Left lung (tissue), 14 donors: ENCODE measurements at places on chromosomes 7 and 10. TPM values are rescaled to one million over a fixed set of nuclear protein-coding genes. Genes with fewer than 3 reads are reported as not detected.
A peak's percentile ranks its signal among the peaks of the same experiment; 100 is the strongest.

- no peak overlapping the region for H3K27ac ChIP-seq
- peaks cover 16% of the 10 kb centered on the region for H3K27me3 ChIP-seq
- H3K4me3 ChIP-seq = peak overlapping the region; percentile 43
- DNase-seq = peak; percentile 27
- H3K4me1 ChIP-seq = peaks cover 12% of the 10 kb centered on the region
Observed at GRCh38 chr10:102230861-102231356, 4.8 kb downstream of the ELOVL3 start.

DNA sequence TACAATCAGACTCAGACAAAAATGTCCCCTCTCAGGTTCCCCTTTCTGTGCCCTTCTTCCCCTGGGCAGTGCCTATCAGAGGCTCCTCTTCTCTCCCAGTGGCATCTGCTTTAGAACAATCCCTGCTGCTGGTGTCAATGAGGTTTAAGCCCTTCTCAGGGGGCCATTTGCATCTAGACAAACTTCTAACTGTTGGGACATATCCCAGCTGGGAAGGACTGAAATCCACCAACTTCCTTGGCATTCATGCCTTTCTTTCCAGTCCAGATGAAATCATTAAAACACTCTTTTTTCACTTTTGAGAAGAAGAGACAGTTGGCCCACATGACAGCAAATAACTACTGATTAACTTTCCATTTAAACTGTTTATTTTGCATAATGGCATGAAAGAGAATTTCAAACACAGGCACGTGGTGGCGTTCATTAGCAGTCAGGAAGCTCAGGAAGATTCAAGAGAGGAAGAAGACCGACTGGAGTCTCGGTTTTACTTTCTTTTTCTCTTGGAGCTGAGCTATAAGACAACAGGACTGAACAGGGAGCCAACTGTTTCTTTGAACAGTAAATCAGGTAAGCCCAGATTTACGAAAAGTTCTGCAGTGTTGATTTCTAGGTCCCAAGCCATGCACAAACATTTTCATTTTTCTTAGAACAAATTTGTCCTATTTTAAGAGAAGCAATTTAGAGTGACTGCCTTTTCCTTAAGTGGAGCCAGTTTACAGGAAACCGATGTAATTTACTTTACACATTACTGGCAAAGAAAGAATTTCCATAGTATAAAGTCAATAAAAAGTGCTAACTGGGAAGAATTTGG lies at the start of gene GIMAP2:
GIMAP2 (plus strand) TSS at position 488 of the 811 bp plus-strand sequence. CDS start 1,354 bp downstream, outside the sequence.
- no peak for DNase-seq
- H3K27ac ChIP-seq = peak within 1 kb of the TSS; percentile 92
- H3K4me1 ChIP-seq = no peaks in the 10 kb centered on the region
- no peaks in the 10 kb centered on the region for H3K27me3 ChIP-seq
- no peaks in the 10 kb centered on the region for H3K36me3 ChIP-seq

MPP7 gene
- 38.3 TPM for total RNA-seq

- no peaks in the 10 kb centered on the region for H3K4me1 ChIP-seq
- no peak for DNase-seq
Observed at GRCh38 chr7:37061849-37062559, 337.7 kb upstream of the AOAH start.

GRCh38 chr7:77466450-77466849 lies 50.3 kb upstream of the GSAP start:
- no peak for DNase-seq
- H3K4me1 ChIP-seq = peaks cover 40% of the 10 kb centered on the region
- no peaks in the 10 kb centered on the region for H3K36me3 ChIP-seq
- no peaks in the 10 kb centered on the region for H3K27me3 ChIP-seq

- no peak overlapping the region for H3K27ac ChIP-seq
- H3K27me3 ChIP-seq = peaks cover 21% of the 10 kb centered on the region
- no peak overlapping the region for H3K4me3 ChIP-seq
Observed at GRCh38 chr10:103507235-103508191, 14.0 kb downstream of the NEURL1 start.

DNA sequence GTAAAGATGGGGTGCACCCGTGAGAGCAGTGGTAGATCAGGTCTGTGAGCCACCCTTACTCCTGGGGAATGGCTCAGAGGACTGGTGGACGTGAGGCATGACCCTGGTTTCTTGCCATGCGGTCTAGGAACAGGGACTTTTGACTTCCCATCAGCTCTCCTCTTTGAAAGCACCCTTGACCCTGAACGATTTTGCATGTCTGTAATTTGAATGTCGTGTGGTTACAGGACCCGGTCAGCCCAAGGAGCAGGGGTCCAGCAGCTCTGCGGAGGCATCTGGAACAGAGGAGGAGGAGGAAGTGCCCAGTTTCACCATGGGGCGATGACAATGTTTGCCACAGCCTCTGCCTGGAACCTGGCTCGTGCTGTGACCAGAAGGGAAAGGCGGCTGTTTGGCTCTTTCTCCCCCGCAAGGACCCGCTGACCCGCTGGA lies 8.6 kb upstream of the ORAI2 start:
- H3K36me3 ChIP-seq = no peaks in the 10 kb centered on the region
- H3K27ac ChIP-seq = no peak overlapping the region
- no peaks in the 10 kb centered on the region for H3K27me3 ChIP-seq
- no peak for DNase-seq

- H3K36me3 ChIP-seq = no peaks in the 10 kb centered on the region
- DNase-seq = no peak
- no peak overlapping the region for H3K4me3 ChIP-seq
- H3K27me3 ChIP-seq = peaks cover 16% of the 10 kb centered on the region
- no peaks in the 10 kb centered on the region for H3K4me1 ChIP-seq
Observed at GRCh38 chr7:98669329-98670000, 52.4 kb downstream of the NPTX2 start.

GRCh38 chr10:120946497-120946896 lies 95.3 kb downstream of the WDR11 start:
- peaks cover 7% of the 10 kb centered on the region for H3K4me1 ChIP-seq
- H3K4me3 ChIP-seq = no peak overlapping the region
- H3K27me3 ChIP-seq = peaks cover 52% of the 10 kb centered on the region
- no peak for DNase-seq

NCOA4 gene
- total RNA-seq = 174 TPM

CPA5 gene
- total RNA-seq = not detected

DNA sequence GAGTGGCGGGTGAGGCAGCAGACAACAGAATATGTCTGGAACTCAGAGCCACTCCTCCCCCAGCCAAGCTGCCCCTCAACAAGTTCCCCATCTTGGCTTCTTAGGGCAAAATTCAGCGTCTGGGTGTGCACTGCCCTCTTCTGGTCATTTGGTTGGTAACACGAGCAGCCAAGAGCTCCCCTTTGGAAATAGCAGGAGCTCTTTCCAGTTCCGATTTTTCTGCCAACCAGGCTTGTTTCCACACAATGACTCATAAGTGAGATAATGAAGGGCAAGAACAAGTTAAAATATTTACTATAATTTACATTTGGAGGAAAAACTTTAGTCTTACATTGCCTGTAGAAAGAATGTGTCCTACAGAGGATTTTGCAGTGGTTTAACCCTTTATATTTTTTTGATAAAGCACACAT lies 70.5 kb downstream of the ADCYAP1R1 start:
- DNase-seq = peak; percentile 86
- H3K4me3 ChIP-seq = no peak overlapping the region
- H3K36me3 ChIP-seq = no peaks in the 10 kb centered on the region
- no peaks in the 10 kb centered on the region for H3K27me3 ChIP-seq
- peaks cover 8% of the 10 kb centered on the region for H3K4me1 ChIP-seq

GRCh38 chr10:98295401-98295811 lies 27.4 kb upstream of the LOXL4 start:
- H3K36me3 ChIP-seq = no peaks in the 10 kb centered on the region
- H3K27me3 ChIP-seq = no peaks in the 10 kb centered on the region
- no peak overlapping the region for H3K27ac ChIP-seq
- no peak for DNase-seq
- no peak overlapping the region for H3K4me3 ChIP-seq

DNA sequence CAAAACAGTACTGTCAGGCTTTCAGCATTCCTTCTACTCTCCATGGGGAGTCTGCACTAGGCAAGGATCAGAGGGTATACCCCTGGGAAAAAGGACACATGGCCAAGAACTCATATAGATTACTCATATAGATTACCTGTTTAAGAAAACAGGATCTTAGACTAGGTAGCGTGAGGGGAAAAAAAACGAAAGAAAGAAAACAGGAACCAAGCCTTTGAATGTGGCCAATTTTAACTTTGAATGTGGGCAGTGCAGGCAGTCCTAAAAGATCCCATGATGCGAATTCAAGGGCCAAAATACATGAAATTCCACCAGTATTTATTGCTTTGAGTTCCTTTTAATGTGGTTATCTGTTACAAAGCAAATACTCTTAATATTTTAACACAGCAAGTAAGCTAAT lies 108.6 kb upstream of the TAC1 start:
- no peak overlapping the region for H3K4me3 ChIP-seq
- H3K36me3 ChIP-seq = no peaks in the 10 kb centered on the region
- no peaks in the 10 kb centered on the region for H3K27me3 ChIP-seq

- H3K27ac ChIP-seq = no peak overlapping the region
- no peak for DNase-seq
- H3K36me3 ChIP-seq = no peaks in the 10 kb centered on the region
Observed at GRCh38 chr10:59561477-59562121, 148.1 kb downstream of the SLC16A9 start.

DNA sequence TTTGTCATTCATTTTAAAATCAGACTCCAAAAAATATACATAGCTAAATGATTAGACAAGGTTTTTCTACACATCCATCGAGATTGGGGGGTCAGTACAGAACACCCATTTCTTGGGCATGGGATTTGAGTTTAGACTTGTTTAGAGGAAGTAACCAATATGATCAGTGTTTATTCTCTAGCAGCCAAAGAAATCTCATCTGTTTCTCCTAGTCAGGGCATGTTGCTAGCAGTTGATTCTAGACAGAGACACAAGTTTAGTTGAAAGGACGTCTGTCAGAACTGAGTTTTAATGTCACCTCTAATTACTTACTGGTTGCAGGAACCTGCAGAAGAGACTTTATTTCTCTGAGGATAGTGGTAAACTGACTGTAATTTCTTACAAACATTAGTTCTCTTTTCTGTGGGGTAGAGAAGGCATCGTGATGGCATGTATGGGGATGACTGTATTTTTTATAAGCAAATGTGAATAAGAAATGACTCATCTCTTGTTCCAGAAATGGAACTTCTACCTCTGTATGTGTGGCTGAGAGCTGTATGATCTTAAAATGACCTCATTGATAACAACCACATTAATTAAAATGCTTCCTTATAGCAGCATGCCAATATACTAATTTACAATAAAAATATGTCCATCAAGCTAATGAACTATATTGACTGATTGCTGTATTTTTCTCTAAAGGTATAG lies 30.6 kb upstream of the RHOBTB1 start:
- H3K36me3 ChIP-seq = no peaks in the 10 kb centered on the region
- H3K4me3 ChIP-seq = no peak overlapping the region
- H3K27ac ChIP-seq = no peak overlapping the region
- H3K27me3 ChIP-seq = no peaks in the 10 kb centered on the region
- no peaks in the 10 kb centered on the region for H3K4me1 ChIP-seq
- DNase-seq = no peak

GRCh38 chr10:102102421-102102820 lies 17.7 kb downstream of the LDB1 start:
- no peaks in the 10 kb centered on the region for H3K27me3 ChIP-seq
- no peak overlapping the region for H3K27ac ChIP-seq
- H3K4me1 ChIP-seq = no peaks in the 10 kb centered on the region
- no peaks in the 10 kb centered on the region for H3K36me3 ChIP-seq
- no peak overlapping the region for H3K4me3 ChIP-seq
- DNase-seq = no peak

CRYGN gene
- total RNA-seq = not detected

- no peaks in the 10 kb centered on the region for H3K4me1 ChIP-seq
- no peak for DNase-seq
- H3K4me3 ChIP-seq = no peak overlapping the region
- no peak overlapping the region for H3K27ac ChIP-seq
Observed at GRCh38 chr7:123580406-123581161, 21.0 kb upstream of the ASB15 start.

DNA sequence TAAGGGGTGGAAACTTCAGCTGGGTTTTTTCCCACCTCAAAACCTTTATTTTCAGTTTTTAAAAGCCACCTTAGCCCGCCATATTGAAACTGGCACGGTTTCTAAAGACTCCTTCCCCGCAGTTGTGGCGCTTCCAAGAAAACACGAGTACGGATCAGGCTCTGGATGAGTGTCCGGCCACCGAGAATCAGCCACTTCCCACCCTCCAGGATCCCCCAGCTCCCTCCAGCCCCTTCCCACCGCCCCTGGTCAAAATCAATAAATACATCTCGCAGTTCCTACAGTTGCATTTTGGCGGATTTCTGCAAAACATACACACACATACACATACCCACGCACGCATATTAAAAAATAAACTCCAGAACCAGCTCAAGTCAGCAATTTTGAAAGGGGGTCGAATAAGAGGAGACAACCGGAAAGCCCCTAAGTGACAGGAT lies 1.1 kb downstream of the SFMBT2 start:
- peak overlapping the region; percentile 69 for H3K4me3 ChIP-seq
- peaks cover 69% of the 10 kb centered on the region for H3K27me3 ChIP-seq
- DNase-seq = no peak
- H3K4me1 ChIP-seq = peaks cover 15% of the 10 kb centered on the region
- no peak overlapping the region for H3K27ac ChIP-seq

DNA sequence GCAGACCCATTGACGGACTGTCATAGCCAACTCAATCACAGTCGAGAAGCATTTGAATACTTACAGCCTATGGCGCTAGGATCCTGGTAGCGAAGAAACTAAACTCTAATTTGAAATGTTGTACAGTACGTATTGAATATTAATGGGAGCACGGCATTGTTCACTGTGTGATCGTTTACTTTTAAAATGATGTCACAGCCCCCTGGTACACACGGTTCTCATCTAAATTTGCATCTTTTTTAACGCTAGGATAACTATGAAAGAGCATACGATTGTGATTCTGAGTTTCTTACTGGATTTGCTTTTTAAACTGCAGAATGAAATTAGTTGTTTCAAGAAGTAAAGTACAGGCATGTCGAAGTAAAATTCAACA lies 895 bp upstream of the NAPEPLD start:
- H3K36me3 ChIP-seq = no peaks in the 10 kb centered on the region
- H3K27ac ChIP-seq = peak overlapping the region; percentile 98
- H3K4me1 ChIP-seq = peaks cover 23% of the 10 kb centered on the region
- H3K4me3 ChIP-seq = peak overlapping the region; percentile 66
- DNase-seq = no peak

LOXL4 gene
- 5.4 TPM for total RNA-seq

- H3K36me3 ChIP-seq = no peaks in the 10 kb centered on the region
- DNase-seq = no peak
- no peaks in the 10 kb centered on the region for H3K4me1 ChIP-seq
- H3K4me3 ChIP-seq = no peak overlapping the region
- H3K27me3 ChIP-seq = no peaks in the 10 kb centered on the region
Observed at GRCh38 chr7:139602143-139602722, 78.7 kb downstream of the CLEC2L start.

ATG9B gene
- 0.68 TPM for total RNA-seq

TMEM139 gene
- 48.1 TPM for total RNA-seq

GRCh38 chr7:24981171-24981951 lies 1.4 kb upstream of the OSBPL3 start:
- H3K4me1 ChIP-seq = peaks cover 28% of the 10 kb centered on the region
- H3K27ac ChIP-seq = peak overlapping the region; percentile 94
- H3K27me3 ChIP-seq = peaks cover 39% of the 10 kb centered on the region
- peak; percentile 90 for DNase-seq
- H3K4me3 ChIP-seq = peak overlapping the region; percentile 55

- no peak overlapping the region for H3K4me3 ChIP-seq
- DNase-seq = no peak
- H3K4me1 ChIP-seq = no peaks in the 10 kb centered on the region
- H3K27ac ChIP-seq = no peak overlapping the region
- no peaks in the 10 kb centered on the region for H3K27me3 ChIP-seq
Observed at GRCh38 chr10:19178675-19179074, 130.1 kb downstream of the MALRD1 start.

- no peaks in the 10 kb centered on the region for H3K27me3 ChIP-seq
- no peak for DNase-seq
- no peak overlapping the region for H3K4me3 ChIP-seq
- no peak overlapping the region for H3K27ac ChIP-seq
Observed at GRCh38 chr7:25014756-25015155, 34.8 kb upstream of the OSBPL3 start.

CRHR2 gene
- total RNA-seq = not detected
